Left cardiac atrium (tissue), 4 donors: ENCODE measurements at places on chromosomes 1 and 21.
A peak's percentile ranks its signal among the peaks of the same experiment; 100 is the strongest.

DNA sequence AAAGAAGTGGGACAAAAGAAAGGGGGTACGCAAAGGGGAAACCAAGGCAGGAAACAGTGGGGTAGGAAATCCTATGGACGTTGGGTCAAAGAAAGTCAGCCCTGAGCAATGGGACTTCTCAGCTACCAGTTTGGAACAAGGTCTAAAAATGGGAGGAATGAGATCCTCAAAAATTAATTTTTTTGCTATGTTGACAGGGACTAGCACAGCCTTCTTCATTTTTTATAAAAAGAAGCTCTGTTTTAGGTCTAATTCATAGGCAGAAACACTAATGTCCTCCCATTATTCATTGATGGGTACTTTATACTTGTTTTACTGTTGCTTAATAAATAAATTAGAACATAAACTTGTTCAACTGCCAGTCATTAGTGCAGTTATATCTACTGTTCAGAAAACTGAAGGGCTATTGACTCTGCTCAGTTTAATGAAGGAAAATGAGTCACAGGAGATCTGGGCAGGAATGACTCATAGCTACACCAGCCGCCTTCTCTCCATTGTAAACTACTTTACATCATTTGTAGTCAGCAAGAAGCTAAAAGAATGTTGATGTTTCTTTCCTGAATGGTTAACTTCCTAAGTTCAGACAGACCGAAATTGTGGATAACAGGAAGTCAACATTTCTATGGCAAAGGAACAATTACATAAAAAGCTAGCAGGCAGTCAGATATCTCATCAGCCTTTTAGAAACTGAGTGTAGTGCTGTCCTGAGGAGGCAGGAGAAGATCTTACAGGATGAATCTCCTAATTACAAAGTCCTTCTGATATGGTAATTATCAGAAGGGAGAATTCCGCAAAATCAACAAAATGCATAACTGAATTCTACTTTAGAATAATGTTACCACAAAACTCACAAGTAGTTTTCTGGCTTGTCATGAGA is 356.4 kb upstream of the PKN2 start:
- no peak for DNase-seq

GRCh38 chr1:32405672-32406467 is 11.6 kb upstream of the BSDC1 start:
- no peak for DNase-seq

DNA sequence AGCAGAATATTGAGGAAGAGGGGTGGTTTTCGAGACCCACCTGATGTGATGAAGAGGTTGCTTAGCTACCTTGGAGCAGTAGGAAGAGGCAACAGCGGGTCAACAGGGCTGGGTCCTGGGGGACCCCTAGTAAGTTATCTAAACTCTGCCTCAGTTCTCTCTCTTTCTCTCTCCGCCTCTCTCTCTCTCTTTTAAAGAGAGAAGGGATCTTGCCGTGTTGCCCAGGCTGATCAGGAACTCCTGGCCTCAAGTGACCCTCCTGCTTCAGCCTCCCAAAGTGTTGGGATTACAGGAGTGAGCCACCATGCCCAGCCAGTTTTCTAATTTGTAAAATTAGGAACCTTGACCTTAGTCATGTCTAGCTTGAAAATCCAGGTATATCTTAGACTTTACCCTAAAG is 77.9 kb downstream of the C1orf21 start:
- DNase-seq: no peak

GRCh38 chr1:45348609-45348965 is 8.3 kb upstream of the MUTYH start:
- DNase-seq: no peak

GRCh38 chr1:211891708-211892107 is 61.1 kb upstream of the LPGAT1 start:
- no peak for DNase-seq

- DNase-seq: peak; percentile 54
Observed at GRCh38 chr1:165592945-165593823, 37.9 kb upstream of the MGST3 start.

DNA sequence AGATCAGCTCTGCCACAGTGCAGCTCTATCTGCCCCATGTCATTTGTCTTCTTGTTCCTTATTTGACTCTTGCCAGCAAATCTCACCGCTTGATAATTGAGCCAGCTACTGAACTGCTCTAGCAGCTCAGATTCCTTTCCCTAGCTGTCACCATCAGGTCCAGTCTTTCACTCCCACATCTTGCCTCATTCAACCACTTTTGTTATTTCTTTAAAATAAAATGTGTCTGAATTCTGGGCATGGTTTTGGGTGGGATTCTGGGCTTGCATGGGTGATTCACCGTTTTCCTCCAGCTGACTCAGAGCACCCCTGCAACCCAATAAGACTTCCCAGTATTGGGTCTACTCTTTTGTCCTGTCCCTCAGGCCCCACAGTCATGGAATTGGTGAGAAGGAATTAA is 215.7 kb downstream of the DSCAM start:
- DNase-seq: no peak

- DNase-seq: no peak
Observed at GRCh38 chr1:24228311-24228710, 41.2 kb upstream of the IFNLR1 start.

DNA sequence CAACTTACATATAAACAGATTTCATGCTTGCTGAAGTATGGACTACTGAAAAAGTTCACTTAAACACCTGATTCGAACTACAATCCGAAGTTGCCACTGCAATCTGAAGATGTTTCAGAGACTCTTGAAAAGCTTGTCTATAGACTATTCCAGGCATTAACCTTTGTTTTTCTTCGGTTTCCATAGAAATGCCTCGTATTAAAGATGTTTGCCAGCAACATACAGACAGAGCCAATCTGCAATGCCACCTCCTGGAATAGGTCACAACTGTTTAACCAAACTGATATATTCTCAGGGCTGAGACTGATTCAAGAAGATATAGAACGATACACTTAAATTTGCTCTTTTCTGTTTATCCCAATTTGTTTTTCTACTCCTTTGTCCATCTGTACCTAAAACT is 28.9 kb upstream of the DMRTB1 start:
- DNase-seq: no peak

- DNase-seq: no peak
Observed at GRCh38 chr1:45589861-45590260, 6.0 kb downstream of the NASP start.
